Metanephros (tissue), 2 donors: ENCODE measurements at places on chromosomes 16 and 17. TPM values are rescaled to one million over a fixed set of nuclear protein-coding genes. Genes with fewer than 3 reads are reported as not detected.

The SLC16A13 gene
- 1.6 TPM for total RNA-seq

The C17orf107 gene
- 5.6 TPM for total RNA-seq

The TEKT5 gene
- 0.64 TPM for total RNA-seq

The HBA1 gene
- 5,051 TPM for total RNA-seq

The UBE2I gene
- total RNA-seq: 72.6 TPM

The ANKS4B gene
- total RNA-seq: 1.5 TPM

The HOXB4 gene
- 14.2 TPM for total RNA-seq

The COIL gene
- total RNA-seq: 13.7 TPM

The MAZ gene
- total RNA-seq: 159 TPM

The IKZF3 gene
- total RNA-seq: 0.76 TPM

The TM4SF5 gene
- 0.53 TPM for total RNA-seq

The ESRP2 gene
- 16.1 TPM for total RNA-seq

The CLDN6 gene
- 7.6 TPM for total RNA-seq

The GAA gene
- 46.0 TPM for total RNA-seq

The BICDL2 gene
- 3.3 TPM for total RNA-seq

The UTS2R gene
- 0.29 TPM for total RNA-seq
